ENCODE measurements at places on chromosomes 3 and 15.

DNA sequence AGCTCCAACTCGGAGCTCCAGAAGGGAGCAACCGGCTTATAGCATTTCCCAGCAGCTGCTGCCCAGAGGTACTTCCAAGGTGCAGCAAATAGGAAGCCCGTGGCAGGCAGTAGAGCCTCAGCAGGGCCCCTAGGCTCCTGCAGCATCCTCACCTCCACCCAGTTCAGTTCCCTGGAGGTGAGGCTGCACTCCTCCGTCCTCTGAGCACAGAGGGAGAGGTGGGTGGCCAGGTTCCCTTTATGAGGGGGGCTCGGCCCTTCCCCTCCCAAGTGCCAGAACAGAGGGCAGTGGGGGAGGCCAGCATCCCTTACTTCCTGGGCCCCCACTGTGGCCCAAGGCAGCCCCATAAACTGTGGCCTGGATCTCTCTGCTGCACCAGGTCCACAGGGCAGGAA is 150.2 kb downstream of the ATP10A start:
- no peak for DNase-seq

- no peak for DNase-seq
Measured at GRCh38 chr15:60751985-60752952, 273.3 kb upstream of the ICE2 start.

DNA sequence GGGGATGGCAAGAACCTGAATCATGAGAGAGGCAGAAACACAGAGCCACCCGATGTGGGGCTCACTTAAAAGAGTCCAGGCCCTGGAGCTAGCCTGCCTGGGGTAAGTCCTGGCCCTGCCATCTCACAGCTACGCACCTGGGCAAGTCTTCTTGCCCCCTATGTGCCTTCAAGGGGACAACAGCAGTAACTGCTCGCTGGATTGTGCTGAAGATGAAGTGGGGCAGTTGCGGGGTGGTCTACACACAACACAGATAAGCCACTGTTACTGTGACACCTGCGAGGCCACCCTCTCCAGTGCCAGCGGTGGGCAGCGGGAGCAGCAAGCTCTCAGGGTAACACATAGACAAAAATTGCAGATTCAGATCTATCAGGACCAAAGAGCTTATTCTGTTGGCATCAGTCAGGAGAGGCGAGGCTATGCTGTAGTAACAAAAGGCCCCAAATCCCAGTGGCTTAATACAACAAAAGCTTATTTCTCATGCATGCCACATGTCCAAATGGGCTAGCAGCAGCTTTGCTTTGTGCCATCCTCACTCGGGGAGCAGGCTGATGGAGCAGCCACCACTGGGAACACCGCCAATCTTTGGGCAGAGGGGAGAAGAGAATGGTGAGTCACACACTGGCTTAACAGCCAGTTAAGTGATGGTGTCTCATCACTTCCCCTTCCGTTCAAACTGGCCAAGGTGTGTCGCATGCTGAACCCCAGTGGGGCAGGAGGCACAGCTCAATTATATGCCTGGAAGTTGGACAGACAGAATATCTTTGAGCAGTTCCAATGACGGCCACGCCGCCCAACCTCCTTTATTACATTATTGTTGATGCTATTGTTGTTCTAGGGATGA is 78.3 kb downstream of the WNT7A start:
- no peak for DNase-seq

DNA sequence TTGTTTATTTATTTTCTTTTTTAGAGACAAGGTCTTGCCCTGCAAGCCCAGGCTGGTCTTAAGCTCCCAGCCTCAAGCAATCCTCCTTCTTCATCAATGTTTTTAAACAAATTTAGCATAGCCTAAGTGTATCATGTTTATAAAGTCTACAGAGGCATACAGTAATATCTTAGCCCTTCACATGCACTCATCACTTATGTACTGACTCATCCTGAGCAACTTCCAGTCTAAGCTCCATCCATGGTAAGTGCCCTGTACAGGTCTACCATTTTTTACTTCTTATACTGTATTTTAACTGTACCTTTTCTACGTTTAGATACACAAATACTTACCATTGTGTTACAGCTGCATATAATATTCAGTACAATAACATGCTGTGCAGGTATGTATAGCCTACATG is 860.0 kb downstream of the FHIT start:
- DNase-seq, result no peak

DNA sequence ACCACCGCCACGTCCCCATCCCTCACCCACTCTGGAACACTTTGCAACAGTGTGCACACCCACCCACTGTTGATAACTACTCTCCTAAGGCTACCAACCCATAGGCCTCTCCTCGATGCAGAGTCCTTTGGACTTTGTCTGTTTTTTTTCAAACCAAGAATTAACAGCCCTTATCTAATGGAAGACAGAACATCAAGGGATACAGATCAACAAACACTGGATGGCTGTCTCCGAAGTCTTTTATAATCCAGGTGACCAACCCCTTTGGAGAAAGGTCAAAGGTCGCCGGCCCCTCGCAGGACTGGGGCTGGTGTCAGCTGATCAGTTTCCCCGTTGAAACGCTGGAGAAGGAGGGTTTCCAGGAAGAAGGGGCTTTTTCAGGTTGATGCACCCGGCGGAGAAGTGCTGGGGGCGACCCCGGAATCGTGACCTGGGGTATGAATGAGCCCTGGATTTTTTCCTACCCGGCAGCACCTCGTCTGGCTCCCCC is 532 bp downstream of the B4GALT4 start:
- no peak for DNase-seq

DNA sequence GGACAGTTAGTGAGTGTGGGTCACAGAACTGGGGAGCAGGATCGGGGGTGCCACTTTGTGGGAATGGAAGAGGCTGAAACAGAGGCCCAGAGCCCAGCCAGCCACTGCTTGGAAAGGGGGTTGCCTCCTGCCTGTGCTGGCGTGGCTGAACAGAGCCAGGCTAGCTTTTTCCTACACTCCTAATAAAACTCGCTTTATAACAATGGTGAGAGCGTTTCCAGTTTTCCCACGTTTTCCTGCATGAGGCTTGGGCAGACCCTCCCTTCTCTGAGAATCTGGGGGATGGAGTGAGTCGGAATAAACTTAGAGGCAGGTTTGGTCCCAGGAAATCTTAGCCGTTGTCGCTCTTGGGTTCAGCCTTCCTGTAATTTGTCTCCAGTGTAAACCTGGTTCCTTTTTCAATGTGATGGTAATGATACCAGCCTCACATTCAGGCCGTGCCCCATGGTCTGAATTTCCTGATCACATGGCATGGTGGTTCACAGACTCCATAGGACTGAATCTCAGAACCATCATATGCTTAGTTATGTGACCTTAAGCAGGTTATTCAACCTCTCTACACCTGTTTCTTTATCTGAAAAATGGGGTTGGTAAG is 6.5 kb upstream of the FGD5 start:
- no peak for DNase-seq

GRCh38 chr3:170572665-170573253 is 13.1 kb downstream of the SLC7A14 start:
- no peak for DNase-seq

DNA sequence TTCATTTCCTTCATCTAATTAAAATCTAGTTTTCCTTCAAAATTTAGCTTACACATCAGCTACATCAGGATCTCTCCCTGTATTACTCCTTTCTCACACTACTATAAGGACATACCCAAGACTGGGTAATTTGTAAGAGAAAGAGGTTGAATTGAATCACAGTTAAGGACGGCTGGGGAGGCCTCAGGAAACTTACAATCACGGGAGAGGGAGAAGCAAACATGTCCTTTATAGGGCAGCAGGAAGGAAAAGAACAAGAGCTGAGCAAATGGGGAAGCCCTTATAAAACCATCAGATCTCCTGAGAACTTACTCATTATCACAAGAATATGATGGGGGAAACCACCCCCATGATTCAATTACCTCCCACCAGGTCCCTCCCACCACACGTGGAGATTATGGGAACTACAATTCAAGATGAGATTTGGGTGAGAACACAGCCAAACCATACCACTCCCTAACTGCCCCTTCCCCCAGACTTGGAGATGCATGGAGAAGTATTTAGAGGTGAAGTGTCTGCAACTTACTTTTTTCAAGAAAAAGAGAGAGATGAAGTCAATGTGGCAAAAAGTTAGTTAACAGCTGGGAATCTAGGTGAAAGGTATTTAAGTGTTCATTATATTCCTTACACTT is 21.3 kb downstream of the PRTG start:
- DNase-seq, result no peak

GRCh38 chr3:112627419-112627818 is 13.5 kb downstream of the CCDC80 start:
- no peak for DNase-seq

DNA sequence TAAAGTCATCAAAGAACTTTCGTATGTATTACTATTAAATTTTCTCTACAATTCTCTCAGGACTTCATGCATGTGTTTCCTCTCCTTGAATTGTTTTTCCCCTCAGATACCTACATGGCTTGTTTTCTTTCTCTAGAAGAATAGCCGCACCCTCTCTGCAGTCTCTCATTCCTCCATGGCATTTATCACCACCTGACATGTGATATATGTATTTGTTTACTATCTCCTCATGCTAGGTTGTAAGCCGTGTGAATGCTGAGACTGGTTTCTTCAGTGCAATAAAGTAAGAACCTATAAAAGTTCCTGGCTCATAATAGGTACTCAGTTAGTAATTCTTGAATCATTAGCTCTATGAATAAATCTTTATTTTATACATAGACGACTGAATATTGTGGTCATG is 149.2 kb downstream of the CNTN4 start:
- DNase-seq, result no peak

All from stimulated activated CD8-positive, alpha-beta memory T cell treated with anti-CD3 and anti-CD28 coated beads, Interleukin-12 subunit alpha, Interleukin-12 subunit beta, amount 100 ng/mL, for 1 hour (primary cell).